ENCODE measurements at places on chromosomes 3 and 15.

GRCh38 chr3:18207226-18207625, 217.9 kb downstream of the SATB1 start:
- no peak for DNase-seq

GRCh38 chr3:52693071-52693470, 7.2 kb downstream of the GNL3 start:
- no peak for DNase-seq

DNA sequence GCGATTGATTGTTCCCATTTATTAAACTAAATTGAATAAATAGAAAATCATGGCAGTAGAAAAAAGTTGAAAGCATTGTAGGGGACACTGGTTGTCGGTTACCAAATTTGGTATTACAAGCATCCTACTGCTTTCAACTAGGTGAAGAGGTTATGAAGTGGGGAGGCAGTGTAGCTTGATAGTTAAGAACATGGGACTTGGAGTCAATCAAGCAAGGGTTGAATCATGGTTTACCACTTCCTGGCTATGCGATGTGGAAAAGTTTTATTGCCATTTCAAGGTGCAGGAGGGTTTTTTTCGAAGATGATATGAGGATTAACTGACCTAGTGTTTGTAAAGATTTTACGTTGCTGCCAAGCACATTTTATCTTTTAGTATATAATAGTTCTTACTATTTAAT, 318.2 kb upstream of the KCNH8 start:
- DNase-seq = no peak

GRCh38 chr3:194575484-194576210, 57.6 kb downstream of the TMEM44 start:
- DNase-seq = no peak

GRCh38 chr3:64138046-64138445, 87.2 kb downstream of the PRICKLE2 start:
- DNase-seq = no peak

DNA sequence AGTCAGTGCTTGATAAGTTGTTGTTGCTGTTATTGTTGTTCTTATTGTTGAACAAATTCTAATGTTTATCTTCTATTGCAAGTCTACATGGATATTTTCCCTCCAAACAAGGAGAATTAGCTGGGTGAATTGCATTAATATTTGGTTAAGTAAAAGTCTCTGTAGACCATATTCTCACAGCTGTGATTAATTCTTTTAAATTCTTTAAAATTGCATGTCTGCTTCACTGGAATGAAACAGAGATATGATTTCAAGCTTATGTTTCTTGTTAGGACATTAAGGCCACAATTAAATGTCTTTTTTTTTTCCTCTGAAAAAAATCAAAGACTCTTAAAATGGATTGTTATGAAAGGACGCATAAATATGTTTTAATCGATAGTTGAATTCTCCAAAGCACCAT, 153.4 kb downstream of the EBLN2 start:
- DNase-seq = no peak

DNA sequence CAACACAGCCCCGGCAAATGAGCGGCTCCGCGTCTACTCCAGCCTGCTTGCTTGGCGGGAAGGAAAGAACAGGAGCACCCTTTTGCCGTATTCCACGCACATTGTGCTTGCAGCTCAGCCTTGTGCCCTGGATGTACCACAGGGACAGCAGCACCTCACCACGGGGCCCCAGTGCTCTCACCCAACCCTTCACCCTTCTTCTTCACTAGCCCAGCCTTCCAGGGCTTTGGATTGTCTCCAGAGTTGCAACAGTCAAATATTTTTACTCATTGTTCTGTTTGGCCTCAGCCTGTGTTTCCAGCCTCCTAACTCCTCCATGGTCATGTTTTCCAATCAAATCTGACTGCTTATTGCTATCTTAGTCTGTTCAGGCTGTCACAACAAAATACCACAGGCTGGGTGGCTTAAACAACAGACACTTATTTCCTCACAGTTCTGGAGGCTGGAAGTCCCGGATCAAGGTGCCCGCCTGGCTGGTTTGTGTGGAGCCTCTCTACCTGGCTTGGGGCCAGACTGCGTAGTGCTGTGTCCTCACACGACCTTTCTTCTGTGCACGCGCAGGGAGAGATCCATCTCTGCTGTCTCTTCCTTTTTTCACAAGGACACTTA, 79.2 kb upstream of the ABHD17C start:
- DNase-seq = no peak

GRCh38 chr15:64507845-64508244, 47.5 kb downstream of the ZNF609 start:
- DNase-seq = no peak

GRCh38 chr3:42216302-42216701, 49.7 kb downstream of the CCK start:
- DNase-seq = no peak

DNA sequence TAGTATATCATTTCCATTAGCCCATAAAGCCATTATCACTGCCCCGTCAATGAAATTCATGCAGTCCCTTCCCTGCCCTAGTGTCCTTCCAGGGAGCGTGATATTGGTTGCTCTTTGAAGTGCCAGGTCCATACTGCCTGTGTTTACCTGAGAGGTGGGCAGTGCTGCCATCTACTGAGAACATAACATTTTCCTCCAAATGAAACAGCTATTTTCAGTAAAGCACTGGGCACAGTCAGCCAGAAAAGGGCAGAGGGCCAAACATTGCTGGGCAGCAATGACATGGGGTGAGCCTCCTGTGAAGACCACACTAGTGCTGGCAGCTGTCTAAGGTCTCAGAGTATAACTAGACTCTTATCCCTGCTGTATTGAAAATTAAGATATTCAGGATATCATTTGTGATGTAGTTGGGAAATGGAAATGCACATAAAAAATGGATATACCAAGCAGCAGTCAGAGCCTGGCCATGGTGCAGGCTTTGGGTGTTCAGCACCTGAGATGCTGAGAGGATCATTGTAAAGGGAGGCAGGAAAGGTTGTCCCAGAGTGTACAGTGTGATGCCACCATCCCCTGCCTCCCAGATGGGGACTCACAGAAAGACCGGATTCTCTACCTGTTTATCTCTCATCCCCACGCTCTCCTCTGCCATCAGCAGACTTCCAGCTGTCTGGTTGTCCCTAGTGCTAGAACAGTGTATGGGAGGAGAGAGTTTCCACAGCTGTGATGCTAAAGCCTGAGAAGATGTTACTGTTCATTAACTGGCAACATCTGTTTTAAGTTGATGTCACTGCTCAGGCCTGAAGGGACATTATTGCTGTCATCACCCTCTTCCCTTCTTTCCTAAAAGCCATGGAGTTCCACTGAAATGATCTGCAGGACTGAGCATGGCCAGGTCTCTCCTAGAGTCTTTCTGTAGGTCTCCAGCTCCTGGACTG, 108.8 kb downstream of the ARNT2 start:
- no peak for DNase-seq

- DNase-seq = no peak
These were observed 18.6 kb downstream of the FAM174B start for GRCh38 chr15:92636908-92637481.

- no peak for DNase-seq
These were observed 75.4 kb downstream of the THRB start for GRCh38 chr3:24419067-24419791.

- no peak for DNase-seq
These were observed 136.0 kb upstream of the DAZL start for GRCh38 chr3:16741103-16741758.

- no peak for DNase-seq
These were observed 25.6 kb upstream of the KBTBD12 start for GRCh38 chr3:127889461-127889863.

- no peak for DNase-seq
These were observed 38.3 kb downstream of the KBTBD12 start for GRCh38 chr3:127953091-127954035.

- no peak for DNase-seq
These were observed 224.2 kb downstream of the CNTN3 start for GRCh38 chr3:74390121-74390877.

- DNase-seq = no peak
These were observed 8.6 kb upstream of the TNK2 start for GRCh38 chr3:195916991-195917390.

GRCh38 chr3:12996181-12996506, 77.1 kb downstream of the IQSEC1 start:
- no peak for DNase-seq

DNA sequence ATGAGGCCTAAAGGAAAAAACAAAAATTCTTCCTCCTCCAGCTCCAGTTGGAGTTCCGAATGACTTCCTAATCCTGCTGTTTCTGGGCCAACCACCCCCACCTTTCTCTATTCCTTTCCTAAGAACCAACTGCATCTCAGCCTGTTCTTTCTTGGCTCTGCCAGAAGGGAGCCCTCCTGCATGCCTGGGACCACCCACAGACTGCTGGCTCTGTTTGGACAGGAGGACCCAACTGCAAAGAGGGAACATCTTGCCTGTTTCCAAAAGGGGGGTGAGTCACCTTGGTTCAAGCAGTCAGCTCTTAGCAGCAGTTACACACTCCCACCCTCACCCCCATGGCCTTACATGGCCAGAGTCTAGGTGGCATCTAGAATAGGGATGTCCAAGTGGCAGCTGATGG, 116.0 kb upstream of the PRICKLE2 start:
- DNase-seq = no peak

DNA sequence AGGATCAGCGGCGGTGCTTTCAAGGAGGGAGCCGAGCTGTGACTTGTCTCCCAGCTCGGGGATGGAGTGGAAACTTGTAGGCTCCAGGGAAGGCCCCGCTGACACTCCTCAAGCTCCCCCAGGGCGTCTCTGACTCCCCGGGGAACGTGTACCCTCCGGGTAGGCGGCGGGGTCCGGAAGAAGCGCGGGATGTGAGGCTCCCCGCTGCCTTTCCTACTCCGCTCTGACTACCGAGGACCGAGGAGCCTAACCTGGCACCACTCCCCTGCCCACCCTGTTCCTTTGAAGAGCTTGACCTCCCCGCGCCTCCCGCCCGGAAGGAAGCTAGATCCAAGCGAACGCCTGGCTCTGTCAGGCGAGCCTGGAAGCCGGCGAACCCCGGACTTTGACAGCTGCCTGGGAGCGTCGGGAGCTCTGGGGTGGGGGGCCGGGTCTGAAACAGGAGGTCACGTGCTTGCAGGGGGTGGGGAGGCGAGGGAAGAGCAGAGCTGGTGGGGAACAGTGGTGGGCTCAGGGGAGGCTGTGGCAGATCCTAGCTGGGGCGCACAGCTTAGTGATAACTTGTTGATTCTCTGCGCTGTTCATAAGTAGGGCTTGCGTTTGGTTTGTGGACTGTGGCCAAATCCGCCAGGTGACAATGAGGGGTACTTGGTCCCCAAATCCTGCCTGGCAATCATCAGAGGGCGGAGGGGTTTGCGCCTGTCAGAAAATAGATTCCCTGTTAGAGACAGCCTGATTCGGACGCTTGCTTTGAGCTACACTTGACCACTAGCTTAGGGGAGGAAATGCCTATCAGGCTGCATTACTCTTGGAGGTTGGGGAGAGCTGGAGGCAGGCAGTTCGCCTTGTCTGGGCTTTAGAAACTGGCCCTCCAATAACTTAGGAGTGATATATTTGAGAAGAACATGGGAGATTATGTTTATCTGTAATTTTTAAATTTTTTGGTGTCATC, 1.2 kb downstream of the CLSTN2 start:
- DNase-seq = no peak

- no peak for DNase-seq
These were observed 6.1 kb upstream of the LTF start for GRCh38 chr3:46470831-46471230.

- DNase-seq = no peak
These were observed 27.7 kb downstream of the MAGI1 start for GRCh38 chr3:66010739-66011655.

DNA sequence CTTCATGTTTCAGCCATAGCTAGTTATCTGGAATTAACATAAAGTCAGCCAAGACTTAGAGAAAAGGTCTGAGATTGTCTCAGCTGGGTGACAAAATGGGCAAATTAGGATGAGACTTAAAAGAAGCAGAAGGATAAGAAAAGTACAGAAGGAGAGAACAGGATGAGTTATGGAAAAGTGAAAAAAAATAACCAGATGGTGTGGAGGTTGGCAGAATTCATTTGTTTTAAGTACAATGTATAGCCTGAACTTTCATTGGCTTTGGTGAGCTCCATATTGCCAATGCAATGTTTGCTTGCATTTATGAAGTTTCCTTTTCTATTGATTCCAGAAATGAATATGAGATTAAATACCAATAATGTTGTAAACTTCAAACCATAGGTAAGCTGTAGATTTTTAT, 447.2 kb upstream of the DPH6 start:
- DNase-seq = no peak

DNA sequence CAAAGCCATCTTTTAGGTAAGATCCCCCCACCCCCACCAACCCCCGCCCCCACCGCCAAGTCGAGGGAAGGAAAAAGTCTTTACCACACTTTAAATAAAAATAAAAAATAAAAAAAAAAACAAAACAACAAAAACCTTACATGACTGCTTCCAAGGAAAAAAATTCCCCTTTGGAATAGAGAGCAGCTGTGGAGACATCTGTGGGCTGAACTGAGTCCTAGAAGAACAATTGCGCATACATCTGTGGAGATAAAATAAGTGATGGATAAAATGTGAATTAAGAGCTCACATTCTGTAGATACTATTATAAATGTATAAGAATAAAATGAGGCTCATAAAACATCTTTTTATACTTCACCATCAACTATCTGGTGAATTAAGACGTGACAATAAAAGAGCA, 601.7 kb upstream of the AGTR1 start:
- DNase-seq = no peak

GRCh38 chr3:74693696-74694393, 79.4 kb upstream of the CNTN3 start:
- no peak for DNase-seq

- no peak for DNase-seq
These were observed 31.7 kb upstream of the NPHP3 start for GRCh38 chr3:132753946-132754345.

- no peak for DNase-seq
These were observed 725 bp downstream of the SRP14 start for GRCh38 chr15:40038275-40038637.

- no peak for DNase-seq
These were observed 58.1 kb upstream of the MCF2L2 start for GRCh38 chr3:183486472-183486871.

GRCh38 chr3:52441772-52442332, 3.1 kb downstream of the SEMA3G start:
- no peak for DNase-seq

- DNase-seq = no peak
These were observed 21.1 kb upstream of the COLQ start for GRCh38 chr3:15542614-15543013.

DNA sequence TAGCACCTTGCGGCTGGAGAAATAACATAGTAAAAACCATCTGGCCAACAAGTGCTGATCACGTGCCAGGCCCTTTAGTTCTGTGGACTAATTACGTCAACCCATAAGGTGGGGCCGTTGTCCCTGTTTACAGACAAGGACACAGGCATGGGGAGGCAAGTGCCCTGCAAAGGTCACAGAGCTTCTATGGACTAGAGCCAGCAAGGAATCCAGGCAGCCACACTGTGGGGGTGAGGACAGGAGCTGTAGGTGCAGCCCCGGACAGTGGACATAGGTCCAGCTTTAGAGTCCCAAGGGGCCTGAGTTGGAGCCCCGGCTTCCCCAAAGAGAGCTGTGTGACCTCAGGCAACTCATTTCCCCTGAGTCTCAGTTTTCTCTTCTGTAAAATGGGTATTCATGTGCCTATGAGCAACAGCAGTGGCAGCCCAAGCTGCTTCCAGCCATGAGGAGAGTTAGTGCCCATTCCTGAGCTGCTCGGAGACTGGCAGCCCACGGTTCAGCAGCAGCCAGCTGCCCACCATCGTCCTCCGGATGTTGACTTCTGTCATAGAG, 13.9 kb downstream of the CHST13 start:
- no peak for DNase-seq

- DNase-seq = no peak
These were observed 163.7 kb downstream of the MEIS2 start for GRCh38 chr15:36936613-36937012.

GRCh38 chr15:75727031-75727531, 14.4 kb upstream of the CSPG4 start:
- DNase-seq = no peak

All from activated naive CD4-positive, alpha-beta T cell (primary cell).